ENCODE measurements at places on chromosomes 7 and 10.

DNA sequence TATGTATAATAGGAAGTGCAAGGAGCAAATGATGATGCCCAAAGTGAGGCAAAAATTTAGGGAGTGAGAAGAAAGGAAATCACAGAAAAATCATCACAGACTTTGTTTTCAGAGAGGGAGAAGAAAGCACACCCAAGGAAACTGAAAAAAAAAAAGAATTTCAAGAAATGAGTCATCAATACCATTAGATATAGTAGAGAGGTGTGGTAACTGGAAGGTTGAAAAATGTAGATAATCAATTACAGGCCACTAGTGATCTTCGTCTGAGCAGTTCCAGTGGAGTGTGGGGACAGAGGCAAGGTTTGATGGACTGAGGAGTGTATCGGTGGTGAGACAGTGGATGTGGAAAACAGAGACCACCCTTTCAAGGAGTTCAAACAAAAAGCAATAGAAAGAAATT lies 31.7 kb downstream of the ASB4 start:
- DNase-seq, result no peak

DNA sequence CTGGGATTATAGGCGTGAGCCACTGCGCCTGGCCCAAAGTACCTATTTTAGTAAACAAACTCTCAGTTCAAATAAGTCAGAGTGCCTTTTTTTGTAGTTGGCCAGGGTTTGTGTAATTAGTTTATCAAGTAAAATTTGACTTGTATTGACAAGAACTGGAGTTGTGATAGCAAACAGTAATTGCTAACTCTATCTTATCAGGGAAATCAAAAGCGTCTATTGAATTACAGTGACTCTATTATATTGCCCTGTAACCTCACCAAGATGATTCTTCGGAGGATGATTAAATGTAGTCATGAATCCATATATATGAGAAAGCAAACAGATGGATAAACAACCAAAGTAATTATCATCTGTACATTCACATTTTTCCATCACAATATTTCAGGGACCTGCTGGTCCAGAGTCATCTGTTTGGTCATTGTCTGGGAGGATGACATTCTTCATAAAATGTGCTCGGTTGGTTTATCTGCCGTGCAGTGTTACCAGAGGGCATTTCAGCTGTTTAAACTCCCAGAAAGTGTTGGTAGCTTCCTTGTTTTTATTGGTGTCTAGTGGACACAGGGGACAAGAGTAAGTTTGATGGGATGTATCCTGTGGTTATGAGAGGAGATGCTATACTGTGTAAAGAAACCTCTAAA lies 35.6 kb downstream of the DOCK1 start:
- DNase-seq, result no peak

DNA sequence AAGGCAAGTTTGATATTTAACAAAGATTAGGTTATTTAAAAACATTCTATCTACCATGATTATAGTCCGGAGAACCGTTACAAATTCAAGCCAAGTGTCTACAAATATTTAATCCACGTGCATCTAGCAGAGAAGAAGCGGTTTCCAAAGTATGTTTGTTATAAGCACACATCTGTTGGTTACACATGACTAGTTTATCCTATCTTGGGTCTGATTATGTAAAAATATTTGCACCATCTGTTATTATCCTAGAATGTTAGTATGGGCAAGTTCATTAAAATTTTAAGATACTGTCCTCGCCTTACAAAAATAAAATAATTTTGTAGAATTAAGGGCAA lies 289.2 kb upstream of the VSTM2A start:
- DNase-seq, result no peak

- DNase-seq, result peak; percentile 67
These were observed at the start of gene GSTK1 for GRCh38 chr7:143263266-143264195. Gene GSTK1, plus strand, starts transcription at chr7:143263441. Its CDS starts 73 bp downstream, at chr7:143263514.

GRCh38 chr7:82241356-82241755 lies 202.2 kb downstream of the CACNA2D1 start:
- no peak for DNase-seq

- DNase-seq, result no peak
These were observed 4.7 kb downstream of the ZNF488 start for GRCh38 chr10:47379445-47379785.

GRCh38 chr10:118926903-118927302 lies 102.6 kb upstream of the NANOS1 start:
- no peak for DNase-seq

GRCh38 chr7:116977172-116977571 lies 23.9 kb downstream of the ST7 start:
- DNase-seq, result no peak

- DNase-seq, result no peak
These were observed 6.7 kb downstream of the CEP55 start for GRCh38 chr10:93503075-93503474.

- no peak for DNase-seq
These were observed 276.9 kb downstream of the DNAJB6 start for GRCh38 chr7:157613575-157614322.

DNA sequence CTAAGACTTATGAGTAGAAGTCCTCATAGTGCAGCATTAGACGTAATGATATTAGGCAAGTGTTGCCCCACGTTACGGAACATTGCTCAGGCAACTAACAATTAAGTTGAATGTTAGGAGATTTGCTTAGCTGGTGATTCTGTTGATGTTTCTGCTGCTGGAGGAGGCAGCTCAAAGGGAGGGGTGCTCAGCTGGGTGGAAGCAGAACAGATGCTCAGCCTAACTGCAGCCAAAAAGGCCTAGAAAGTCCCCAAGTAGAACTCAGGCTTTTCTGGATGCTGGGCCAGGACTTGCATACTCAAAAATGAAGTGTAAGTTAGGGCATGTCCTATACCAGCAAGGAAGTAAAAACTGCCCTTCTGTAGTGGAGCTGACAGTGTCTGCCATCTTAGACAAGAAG lies 201.4 kb downstream of the ADRA2A start:
- DNase-seq, result no peak

GRCh38 chr10:118570591-118570990 lies 24.9 kb downstream of the PRLHR start:
- DNase-seq, result no peak

DNA sequence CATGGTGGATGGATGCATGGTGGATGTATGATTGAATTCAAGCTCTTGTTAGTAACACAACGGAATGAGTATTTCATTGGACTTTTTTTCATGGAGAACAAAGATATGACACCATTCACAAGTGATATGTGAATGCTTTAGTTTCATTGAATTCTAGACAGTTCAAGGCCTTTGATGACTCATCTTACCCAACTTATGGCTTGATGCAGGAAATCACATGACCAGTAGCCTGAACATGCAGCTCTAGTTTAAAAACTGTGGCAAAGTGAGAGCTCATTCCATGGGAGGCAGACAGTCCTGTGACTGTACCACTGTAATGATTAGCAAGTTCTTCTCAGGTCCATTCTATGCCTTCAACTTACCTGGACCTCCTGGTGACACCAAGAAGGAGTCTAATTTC lies 1239.3 kb downstream of the TYW1 start:
- DNase-seq, result no peak

DNA sequence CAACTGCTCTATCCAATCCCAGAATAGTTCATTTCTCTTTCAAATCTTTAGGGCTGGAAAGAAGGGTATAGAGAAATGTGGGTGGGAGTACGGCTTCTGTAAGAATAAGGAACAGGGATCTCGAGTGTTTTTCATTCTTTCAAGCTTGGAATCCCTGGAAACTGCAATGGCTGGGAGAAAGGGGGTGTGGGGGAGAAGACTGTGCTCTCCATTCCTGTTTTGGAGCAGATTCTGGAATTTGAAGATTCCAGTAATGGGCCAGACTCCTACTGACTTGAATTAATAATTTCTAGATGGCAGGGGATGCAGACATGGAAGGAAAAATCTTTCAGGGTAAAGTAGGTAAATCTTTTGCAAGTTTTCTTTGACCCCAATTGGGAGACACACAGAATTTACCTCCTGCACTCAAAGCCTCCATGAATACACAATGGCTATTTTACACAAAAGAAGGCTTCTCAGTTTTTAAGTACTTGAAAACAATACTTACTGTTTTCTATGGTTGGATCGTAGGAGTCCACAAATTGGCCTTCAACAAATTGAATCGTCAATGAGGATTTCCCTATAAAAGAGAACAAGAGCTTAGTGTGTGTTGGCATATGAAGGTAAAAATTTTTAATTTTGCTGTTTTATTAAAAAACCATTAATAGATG lies 29.1 kb downstream of the RHEB start:
- no peak for DNase-seq

GRCh38 chr7:127765150-127765549 lies 113.2 kb downstream of the SND1 start:
- no peak for DNase-seq

- no peak for DNase-seq
These were observed 17.0 kb downstream of the GOLGA7B start for GRCh38 chr10:97866524-97867219.

DNA sequence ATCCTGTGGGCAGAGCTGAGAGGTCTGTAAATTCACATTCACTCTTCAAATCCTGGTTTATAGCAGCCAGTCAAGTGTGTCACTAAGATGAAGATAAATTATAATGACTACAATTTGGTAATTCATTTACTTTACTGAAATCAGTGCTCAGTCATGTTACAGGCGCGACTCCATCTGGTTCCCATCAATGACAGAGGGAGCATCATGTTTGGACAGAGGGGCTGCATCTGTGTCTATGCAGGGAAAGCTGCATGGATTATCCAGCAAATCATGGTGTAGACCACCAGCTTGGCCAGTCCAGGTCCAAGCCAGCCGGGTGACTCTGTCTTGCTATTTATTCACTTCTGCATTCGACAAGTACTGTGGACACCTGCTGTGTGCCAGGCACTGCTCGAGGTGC lies 214.1 kb upstream of the ZNF32 start:
- DNase-seq, result no peak

GRCh38 chr7:27996141-27996540 lies 184.5 kb downstream of the JAZF1 start:
- no peak for DNase-seq

DNA sequence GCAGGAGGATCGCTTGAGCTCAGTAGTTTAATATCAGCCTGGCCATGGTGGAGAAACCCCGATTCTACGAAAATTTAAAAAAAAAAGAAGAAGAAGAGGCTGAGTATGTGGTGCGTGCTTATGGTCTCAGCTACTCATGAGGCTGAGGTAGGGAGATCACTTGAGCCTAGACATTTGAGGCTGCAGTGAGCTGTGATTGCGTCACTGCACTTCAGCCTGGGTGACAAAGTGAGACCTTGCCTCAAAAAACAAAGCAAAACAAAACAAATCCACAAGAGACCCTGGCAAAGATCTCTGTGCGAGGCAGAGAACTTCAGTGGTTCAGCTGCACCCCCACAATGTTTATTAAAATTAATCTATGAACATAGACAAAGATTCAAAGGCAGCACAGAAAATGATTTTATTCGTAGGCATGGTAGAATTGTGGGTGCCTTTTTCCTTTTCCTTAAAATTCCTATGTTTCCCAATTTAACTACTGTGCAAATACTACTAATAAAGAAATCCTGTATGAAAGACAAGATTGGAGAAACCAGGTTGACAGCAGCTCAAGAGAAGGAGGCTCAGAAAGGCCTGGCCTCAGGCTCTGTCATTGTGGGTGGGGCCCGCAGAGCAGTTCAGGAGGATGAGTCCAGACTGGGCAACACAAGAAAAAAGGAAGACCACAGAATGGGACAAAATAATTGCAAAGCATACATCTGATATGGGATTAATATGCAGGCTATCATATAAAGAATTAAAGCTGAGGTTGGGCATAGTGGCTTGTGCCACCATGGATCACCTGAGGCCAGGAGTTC lies 24.5 kb upstream of the PURB start:
- DNase-seq, result no peak

DNA sequence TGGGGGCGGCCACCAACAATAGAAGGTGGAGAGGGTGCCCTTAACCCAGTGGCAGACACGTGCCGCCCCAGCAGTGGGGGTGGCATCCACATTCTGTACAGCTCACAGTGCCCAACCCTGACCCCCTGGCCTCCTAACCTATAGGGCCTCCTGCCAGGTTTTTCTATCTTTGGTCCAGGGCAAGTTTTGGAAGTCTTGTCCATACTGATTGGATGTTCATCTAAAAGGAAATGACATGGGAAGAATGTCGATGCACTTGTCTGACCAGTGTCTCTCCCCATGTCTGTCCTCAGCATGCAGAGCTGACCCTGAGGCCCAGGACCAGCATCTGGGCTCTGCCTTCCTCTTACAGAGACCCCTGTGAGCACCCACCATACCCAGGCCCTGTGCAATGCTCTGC lies 32.3 kb upstream of the ANTXRL start:
- no peak for DNase-seq

DNA sequence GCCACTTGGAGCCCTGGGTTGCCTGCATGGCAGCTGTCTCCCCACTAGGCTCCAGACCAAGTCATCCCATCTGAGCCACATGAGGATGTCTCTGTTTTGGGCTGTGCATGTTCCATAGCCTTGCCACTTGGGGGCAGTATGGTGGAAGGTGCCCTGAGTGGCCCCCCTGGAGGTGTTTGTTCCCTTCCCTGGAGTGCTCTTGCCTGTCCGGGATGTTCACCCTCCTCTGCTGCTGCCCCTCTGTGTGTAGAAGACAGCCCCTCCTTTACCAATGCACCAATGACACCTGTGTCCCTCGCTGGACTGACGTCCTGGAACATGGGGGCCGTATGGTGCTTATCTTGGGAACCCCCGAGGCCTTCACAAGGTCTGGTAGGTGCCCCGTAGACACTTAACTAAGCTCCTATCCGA lies 100.2 kb downstream of the ACTR3B start:
- no peak for DNase-seq

Data from stimulated activated CD4-positive, alpha-beta T cell treated with anti-CD3 and anti-CD28 coated beads, Interleukin-15, amount 100 ng/mL, for 1 hour (primary cell).